ENCODE measurements at places on chromosomes 1 and 21.

DNA sequence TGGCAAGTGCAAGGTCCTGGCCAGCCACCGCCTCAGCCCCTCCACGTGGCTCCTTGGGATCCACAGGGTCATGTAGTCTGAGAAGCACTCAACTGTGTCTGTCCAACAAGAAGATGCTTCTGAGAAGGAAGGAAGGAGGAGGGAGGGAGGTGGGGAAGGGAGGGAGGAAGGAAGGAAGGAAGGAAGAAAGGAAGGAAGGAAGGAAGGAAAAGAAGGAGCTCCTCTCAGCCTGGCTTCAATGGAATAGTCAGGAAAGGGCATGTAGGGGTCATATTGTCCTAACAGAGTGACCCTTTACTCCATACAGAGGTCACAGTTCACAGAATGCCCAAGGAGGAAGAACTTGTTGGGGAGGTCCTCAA is 42.5 kb upstream of the TARDBP start:
- DNase-seq: no peak

DNA sequence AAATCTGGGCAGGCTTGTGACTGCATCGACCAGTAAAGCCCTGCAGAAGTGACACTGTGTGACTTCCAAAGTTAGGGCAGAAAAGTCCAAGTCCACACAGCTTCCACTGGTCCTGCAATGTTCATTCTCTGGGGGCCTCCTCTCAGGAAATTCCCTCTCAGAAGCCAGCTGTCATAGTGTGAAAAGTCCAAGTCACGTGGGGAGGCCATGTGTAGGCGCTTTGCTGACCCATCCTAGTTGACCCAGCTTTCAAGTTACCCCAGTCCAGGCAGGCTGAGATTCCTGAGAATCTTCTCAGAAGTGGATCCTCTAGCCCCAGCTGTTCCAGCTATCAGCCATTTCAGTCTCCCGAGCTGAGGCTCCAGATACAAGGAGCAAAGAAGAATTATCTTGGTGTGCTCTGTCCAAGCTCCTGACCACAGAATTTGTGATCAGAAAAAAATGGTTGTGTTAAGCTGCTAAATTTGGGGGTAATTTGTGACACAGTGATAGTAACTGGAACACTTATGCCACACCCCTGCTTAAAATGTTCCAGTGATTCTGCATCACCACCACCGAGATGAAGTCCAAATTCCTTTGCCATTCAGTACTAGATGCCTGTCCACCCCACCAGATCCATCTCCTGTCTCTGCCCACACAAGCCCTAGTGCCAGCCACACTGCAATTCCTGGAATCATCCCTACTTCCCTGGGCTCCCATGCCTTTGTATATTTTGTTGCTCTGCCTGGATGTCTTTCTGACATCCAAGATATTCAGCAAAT is 2.5 kb upstream of the STUM start:
- no peak for DNase-seq

DNA sequence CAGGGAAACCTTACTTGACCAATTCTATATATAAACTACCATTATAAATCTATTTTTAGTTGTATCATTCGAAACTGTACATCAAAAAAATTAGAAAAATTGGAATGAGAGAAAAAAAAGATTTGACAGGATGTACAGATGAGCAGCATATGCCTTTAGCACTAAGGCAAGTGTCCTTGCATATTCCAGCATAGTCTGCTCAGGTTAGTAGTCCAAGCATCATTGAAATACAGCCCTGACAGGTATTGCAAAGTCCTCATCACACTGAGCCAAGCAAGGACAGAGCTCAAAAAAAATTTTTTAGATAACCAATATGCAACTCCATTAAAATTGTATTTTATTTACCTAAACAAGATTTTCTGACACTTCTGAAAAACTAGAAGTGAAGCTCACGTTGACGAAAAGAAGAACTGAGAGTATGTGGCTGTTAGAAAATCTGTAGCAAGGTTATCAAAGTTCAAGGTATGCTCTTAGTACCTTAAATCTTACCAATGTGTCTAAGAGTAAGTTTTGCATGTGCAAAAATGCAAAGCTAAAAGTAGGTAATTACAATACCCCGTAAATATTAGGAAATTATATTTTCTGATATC is 465.6 kb upstream of the ADGRL4 start:
- DNase-seq: no peak

- DNase-seq: no peak
Measured at GRCh38 chr1:64051796-64052195, 151.6 kb upstream of the UBE2U start.

GRCh38 chr1:25500694-25501093 is 42.7 kb upstream of the LDLRAP1 start:
- DNase-seq: no peak

- DNase-seq: no peak
Measured at GRCh38 chr1:12075195-12076114, 12.4 kb downstream of the TNFRSF8 start.

DNA sequence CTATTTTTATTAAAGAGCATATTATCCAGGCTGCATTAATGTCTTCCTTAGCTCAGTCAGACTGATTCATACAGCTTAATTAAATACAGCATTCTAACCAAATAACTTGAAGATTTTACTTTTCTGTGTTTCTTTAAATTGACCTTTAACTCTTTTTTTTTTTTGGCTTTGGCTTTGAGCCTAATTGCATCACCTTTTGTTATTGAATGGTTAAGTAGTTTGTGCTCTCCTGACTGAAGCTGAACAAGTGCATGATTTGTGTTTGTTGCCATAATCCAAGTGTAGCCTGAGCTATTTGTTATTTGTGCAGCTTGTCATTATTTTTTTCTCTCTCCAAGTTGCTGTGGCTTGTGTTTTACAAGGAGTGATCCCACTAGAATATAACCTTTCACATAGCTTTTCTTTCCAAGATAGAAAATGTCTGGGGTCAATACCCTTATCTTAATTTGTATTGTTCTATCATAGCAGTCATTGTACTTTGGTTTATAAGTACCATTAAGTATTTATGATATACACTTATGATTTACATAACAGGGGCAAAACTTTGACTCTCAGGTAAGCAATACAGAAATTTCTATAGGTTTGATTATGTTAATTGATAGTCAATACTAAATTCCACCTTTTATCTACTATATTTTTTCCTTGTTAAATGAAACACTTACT is 31.6 kb downstream of the CDC14A start:
- no peak for DNase-seq
